ENCODE measurements at places on chromosomes 6 and 20.

DNA sequence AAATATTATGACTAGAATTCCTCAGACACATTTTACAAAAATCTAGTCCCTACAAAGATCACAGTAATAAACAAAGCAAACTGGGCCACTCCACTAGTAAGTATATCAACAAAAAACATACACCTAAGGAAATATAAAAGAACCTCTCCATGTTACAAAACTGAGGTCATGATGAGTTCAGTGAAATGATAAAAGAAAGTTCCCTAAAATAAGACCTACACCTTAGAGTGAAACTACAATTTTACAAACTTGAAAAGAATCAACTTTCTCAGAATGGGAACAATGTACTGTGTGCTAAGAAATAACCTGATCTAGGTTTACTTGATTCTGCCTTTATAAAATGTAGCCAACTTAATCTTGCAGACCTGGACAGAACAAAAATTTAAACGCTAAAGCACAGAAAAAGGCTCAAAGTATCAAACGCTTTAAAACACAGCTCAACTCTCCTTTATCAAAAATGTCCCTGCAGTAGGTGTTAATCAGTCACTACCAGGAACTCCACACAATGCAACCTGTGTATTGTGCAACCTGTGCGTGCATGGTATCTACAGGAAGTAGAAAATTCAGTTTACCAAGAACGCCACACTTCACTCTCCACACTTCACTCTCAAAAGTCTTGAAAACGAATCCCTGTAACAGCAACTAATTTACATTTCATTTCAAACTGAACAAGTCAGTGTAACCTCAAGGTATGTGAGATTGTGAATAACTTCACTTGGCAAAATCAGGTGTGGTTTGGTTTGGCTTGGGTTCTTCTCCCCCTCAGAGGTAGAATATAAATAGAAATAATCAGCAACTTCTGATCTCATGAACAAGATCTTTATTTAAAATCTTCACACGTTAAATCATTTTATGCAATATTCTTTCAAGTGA, 1.8 kb downstream of the RALGAPA2 start:
- H3K4me1 ChIP-seq = peaks cover 9% of the 10 kb centered on the region
- no peak for DNase-seq
- H3K36me3 ChIP-seq = no peaks in the 10 kb centered on the region
- H3K27me3 ChIP-seq = no peaks in the 10 kb centered on the region
- peak overlapping the region; percentile 85 for H3K27ac ChIP-seq

- no peaks in the 10 kb centered on the region for H3K27me3 ChIP-seq
- no peak overlapping the region for H3K27ac ChIP-seq
- no peaks in the 10 kb centered on the region for H3K4me1 ChIP-seq
- H3K4me3 ChIP-seq = no peak overlapping the region
These were observed 672 bp downstream of the PKHD1 start for GRCh38 chr6:52086741-52087140.

DNA sequence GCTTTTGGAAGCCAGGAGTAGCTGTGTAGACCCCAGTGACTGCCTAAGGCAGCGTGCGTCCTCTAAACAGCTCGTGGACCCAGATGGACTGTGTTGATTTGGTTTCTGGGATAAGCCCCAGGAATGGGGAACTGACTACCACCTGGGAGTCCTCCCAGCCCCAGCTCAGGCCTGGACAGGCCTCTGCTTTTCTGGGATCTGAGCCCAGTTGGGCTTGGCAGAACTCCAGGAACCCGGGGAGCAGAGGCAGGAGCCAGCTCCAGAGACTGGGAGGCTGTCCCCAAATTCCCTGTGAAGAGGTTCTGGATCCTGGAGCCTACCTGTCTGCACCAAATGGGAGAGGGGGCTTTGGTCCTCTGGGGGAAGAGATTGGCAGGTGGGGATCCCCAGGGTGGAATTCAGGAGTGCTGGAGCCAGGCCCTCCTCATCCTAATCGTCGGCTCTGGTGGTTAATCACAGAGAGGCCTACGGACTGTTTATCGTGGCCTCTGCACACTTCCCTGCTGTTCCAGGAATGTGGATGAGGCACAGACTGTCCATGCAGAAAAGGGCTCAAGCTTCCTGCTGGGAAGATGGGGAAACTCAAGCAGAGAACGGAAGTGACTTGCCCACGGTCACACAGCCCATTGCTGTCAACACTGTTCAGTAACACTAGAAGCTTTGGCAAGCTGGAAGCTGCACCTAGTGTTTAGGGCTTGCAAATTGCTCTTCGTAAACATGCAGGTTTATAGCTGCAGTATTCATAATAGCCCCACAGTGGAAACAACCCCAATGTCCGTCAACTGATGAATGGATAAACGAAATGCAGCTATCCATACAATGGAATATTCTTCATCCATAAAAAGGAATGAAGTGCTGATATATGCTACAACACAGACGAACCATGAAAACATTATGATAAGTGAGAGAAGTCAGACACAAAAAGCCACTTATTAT, 100.6 kb downstream of the KCNB1 start:
- H3K4me3 ChIP-seq = no peak overlapping the region
- no peaks in the 10 kb centered on the region for H3K4me1 ChIP-seq
- H3K27ac ChIP-seq = no peak overlapping the region
- peaks cover 7% of the 10 kb centered on the region for H3K27me3 ChIP-seq
- H3K36me3 ChIP-seq = no peaks in the 10 kb centered on the region
- no peak for DNase-seq

DNA sequence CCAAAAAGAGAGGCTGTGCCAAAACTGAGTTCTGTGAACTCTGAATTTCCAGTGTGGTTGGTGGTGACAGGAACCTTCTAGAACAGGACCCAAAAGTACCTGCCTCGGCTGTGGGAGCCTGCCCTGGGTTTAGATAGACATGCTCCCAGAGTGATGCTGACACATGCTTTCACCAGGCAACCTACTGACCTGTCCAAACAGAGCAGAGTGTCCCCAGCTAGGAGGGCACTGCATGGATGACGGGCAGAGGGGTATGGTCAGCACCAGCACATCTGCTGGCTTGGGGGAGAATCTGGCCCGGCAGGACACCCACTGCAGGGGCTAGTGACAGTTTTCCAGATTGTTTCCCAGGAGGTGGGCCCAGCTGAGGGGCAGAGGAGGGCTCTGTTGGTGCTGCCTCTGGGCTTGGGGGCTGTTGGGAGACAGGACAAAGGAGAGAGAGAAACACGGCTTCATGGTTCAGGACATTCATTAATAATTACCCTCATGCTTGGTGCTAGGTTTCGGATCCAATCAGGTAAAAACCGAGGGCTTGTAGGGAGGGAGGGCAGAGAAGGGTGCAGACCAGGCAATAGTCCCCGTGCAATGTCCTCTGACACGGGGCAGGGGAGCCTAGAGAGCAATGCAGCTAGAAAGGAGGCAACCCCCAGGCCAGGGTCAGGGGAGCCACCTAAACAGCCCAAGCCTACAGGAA, 15.0 kb downstream of the KCNK5 start:
- H3K4me1 ChIP-seq = no peaks in the 10 kb centered on the region
- no peaks in the 10 kb centered on the region for H3K36me3 ChIP-seq
- DNase-seq = no peak
- H3K27ac ChIP-seq = no peak overlapping the region
- H3K4me3 ChIP-seq = no peak overlapping the region
- H3K27me3 ChIP-seq = no peaks in the 10 kb centered on the region

DNA sequence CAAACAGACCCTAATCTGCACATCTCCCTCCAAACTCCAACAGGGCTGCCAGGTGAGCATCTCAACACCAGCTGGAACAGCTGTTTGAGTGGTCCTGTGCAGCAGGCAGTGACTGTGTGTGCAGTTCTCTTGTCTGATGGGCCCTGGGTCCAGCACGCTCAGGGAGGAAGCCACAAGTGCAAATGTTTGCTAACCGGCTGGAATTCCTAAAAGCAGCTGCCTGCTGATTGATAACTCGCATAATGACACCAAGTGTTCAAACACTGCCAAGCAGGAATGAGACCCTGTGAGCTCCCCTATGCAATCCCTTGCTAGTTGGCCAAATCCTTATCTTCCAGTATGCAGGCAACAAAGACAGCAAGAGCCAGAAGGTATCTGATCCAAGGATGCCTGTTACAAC, 650.6 kb downstream of the CBLN4 start:
- no peak overlapping the region for H3K4me3 ChIP-seq
- no peaks in the 10 kb centered on the region for H3K4me1 ChIP-seq
- no peak overlapping the region for H3K27ac ChIP-seq
- DNase-seq = no peak
- no peaks in the 10 kb centered on the region for H3K36me3 ChIP-seq

DNA sequence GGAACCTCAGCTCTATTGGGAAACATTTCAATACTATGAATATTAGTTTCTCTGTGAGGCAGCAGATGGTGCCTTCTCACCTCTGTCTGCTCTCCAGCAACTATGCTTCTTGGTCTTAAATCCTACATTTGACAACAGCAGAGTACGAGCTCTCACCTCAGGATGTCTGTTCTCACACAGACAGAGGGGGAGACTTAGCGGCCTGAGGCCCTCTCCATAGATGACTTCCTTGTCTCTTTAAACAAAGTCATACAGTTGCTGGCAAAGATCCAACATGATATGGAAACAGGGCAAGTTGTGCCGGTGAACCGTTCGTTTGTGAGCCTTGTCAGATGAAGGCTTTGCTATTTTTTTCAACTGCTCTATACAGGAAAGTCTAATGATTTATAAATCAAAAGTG, 43.7 kb upstream of the GABRR1 start:
- no peaks in the 10 kb centered on the region for H3K4me1 ChIP-seq
- no peaks in the 10 kb centered on the region for H3K36me3 ChIP-seq
- no peak overlapping the region for H3K27ac ChIP-seq
- no peak for DNase-seq
- H3K4me3 ChIP-seq = no peak overlapping the region
- H3K27me3 ChIP-seq = no peaks in the 10 kb centered on the region

DNA sequence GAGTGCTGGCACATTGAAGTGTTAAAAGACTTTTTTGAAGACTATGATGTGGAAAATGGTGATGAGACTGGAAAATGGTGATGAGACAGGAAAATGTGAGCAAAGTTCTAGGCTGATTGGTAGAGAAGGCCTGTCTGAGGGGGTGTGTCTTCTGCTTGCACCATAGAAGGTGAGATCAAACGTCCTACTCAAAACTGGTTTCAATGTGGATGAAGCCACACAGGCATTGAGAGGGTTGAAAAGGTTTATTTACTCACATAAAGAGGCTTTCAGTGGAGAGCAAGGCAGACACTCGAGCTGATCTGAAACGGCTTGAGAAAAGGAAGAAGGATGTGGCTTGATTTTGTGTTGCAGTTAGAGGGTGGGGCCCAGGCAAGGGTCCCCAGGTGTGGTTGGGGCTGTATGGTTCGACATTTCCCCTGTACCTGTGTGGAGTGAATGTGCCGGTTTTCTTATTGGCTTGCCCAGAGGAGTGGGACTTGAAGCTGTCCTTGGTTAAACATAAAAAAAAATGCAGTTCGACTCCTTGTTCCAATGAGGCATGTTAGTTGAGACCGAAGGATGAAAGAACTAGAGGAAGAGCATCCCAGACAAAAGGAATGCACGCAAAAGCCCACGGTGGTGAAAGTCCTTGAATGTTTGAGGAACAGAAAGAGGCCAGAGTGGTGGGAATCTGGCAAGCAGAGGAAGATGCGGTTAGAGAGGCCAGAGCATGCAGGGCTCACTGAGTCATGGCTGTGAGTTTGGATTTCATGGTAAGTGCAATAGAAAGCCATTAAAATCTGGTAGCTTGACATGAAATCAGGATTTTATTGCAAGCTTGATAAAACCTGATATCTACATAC, 172.3 kb downstream of the EPM2A start:
- no peaks in the 10 kb centered on the region for H3K27me3 ChIP-seq
- no peaks in the 10 kb centered on the region for H3K36me3 ChIP-seq
- no peaks in the 10 kb centered on the region for H3K4me1 ChIP-seq
- H3K27ac ChIP-seq = no peak overlapping the region

DNA sequence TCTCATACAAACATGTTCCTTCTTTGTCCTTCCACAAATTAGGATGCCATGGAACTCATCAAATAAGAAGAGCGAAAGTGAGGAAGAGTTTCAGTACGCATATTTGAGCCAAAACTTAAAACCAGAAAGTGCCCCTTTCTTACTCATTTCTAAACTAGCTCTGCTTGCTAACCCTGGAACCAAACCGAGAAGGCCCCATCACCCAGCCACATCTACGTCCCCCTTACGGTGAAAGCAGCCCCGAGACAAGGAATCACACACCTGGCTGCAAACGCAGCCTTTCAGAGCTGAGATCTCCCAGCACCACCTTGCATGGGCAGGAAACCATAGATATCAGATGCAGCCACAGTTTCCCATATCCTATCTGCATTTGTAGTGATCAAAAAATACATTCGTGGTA, 28.5 kb downstream of the TRERF1 start:
- H3K27me3 ChIP-seq = no peaks in the 10 kb centered on the region
- no peaks in the 10 kb centered on the region for H3K36me3 ChIP-seq
- no peak overlapping the region for H3K27ac ChIP-seq
- no peak for DNase-seq

DNA sequence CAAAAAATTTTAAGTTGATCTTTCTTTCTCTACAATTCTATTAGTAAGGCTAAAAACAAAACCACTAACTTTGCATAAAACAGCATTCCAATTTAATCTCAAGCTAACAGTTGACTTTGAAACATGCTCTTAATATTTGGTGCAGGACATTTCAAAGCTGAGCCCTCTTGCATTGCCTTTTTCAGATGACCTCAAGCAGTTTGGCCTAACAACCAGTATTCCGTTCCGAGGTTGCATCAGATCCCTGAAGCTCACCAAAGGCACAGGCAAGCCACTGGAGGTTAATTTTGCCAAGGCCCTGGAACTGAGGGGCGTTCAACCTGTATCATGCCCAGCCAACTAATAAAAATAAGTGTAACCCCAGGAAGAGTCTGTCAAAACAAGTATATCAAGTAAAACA, 194.0 kb downstream of the ARHGAP18 start:
- H3K27me3 ChIP-seq = no peaks in the 10 kb centered on the region
- no peak overlapping the region for H3K27ac ChIP-seq
- H3K36me3 ChIP-seq = no peaks in the 10 kb centered on the region
- DNase-seq = no peak
- H3K4me3 ChIP-seq = no peak overlapping the region

DNA sequence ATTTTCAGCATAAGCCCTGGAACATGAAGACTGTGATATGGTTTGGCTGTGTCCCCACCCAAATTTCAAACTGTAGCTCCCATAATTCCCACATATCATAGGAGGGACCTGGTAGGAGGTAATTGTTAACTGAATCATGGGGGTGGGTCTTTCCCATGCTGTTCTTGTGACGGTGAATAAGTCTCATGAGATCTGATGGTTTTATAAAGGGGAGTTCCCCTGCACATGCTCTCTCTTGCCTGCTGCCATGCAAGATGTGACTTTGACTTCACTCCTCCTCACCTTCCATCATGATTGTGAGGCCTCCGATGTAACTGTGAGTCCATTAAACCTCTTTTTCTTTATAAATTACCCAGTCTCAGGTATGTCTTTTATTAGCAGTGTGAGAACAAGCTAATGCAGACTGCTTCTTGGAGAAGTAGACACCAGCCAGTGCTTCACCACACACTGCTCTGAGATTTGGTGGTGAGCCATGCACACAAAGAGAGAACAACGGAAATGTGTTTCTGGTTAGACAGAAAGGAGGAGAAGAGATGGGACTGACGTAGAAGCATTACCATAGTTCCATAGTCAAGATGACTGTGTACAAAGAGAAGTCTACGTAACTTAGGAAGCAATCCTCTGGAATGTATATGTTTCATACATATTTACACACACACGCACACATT, 97.8 kb downstream of the BACH2 start:
- peaks cover 5% of the 10 kb centered on the region for H3K4me1 ChIP-seq
- H3K36me3 ChIP-seq = peaks cover 4% of the 10 kb centered on the region
- no peak overlapping the region for H3K27ac ChIP-seq

- H3K4me1 ChIP-seq = no peaks in the 10 kb centered on the region
- no peak overlapping the region for H3K4me3 ChIP-seq
- DNase-seq = no peak
- H3K36me3 ChIP-seq = no peaks in the 10 kb centered on the region
- H3K27ac ChIP-seq = no peak overlapping the region
These were observed 6.0 kb downstream of the CST2 start for GRCh38 chr20:23820493-23820892.
